ENCODE measurements at places on chromosomes 4 and X.

DNA sequence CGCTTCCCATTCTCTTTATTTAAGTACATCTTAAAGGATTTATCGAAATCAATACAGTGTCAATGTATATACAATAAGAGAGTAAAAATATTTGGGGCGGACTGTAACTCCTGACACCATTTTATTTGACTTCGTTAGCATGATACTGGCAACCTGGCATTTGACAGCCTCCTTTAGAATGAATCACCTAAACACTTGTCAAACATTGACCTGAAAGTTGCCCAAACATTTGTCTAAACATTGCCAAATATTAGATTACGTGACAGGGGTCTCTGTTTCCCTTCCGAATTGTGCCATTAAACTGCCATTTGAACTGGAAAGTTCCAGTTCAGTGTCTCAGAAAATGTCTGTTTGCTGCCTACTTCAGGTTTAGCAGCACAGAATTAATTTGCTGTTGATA, 20.8 kb upstream of the FAM9A start:
- no peak for DNase-seq

- peak; percentile 33 for DNase-seq
These were observed 6.0 kb downstream of the HMGN5 start for GRCh38 chrX:81195712-81196111.

DNA sequence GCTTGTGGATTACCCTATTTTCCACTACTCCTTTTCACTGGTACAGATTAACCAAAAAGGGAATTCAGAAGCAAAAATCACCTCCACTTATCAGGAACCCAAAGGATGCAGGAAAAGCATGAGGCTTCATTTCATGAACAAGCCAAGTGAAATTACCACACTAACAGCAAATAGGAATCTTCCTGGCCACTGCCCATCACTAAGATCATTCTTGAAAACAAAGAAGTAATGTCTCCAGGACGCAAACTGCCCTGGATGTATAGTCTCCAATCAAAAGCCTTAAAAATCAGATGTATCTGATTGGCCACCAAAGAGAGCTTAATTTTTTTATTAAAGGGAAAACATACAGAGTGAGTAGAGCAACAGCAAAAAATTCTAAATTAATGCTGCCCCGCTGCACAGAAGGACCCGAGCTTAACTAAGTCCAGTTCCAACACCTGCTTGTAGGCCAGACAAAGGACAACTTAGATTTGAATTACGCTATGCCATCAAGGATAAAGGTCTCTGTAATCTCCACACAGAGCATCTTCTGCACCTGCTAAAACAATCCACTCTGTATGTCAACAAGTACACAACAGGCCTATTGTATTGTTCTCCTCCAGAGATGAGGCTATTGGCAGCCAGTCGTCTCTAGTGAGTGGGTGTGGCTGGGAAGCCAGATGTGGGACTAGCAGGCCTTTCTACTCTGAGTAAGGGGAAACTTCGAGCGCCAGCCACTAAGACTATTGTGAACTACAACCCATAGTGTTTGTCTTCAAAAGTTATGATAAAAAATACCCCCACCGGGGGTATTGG, 12.4 kb downstream of the ZDHHC9 start:
- DNase-seq = no peak

DNA sequence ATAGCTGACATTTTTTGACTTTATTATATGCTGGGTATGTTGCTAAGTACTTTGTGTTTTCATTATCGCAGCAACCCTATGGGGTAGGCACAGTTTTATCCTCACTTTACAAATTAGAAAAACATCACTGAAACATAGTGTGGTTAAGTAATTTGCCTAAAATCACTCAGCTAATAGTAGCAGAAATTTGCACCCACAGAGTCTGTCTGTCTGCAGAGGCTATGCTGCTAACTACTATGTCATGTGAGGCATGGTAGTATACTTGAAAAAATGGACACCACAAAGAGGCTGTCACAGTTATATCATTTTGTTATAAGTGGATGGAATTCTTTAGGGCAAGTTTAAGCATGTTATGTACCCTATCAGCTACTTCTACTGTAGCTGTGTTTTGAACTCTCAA, 69.0 kb downstream of the STAG2 start:
- no peak for DNase-seq

- DNase-seq = no peak
These were observed 835 bp upstream of the NFKB1 start for GRCh38 chr4:102500352-102500695.

DNA sequence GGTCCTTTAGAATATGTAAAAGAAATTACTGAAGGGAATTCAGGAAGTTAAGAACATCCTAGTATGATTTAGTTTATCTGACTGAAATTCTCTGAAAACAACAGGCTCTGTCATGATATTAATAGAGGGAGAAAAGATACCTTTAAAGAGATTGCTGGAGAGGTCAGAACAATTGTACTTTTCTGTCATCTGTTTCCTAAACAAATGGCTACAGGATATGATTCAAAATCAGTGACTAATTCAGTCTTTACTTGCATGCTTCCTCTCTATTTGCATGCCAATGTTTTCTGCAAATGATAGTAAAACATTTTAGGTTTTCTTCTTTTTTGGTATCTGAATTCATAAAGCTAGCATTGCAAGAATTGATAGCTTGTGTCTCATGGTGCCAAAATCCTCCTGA, 616.7 kb upstream of the PCDH7 start:
- no peak for DNase-seq

GRCh38 chr4:81030061-81030980, at the start of gene BMP3:
Gene BMP3, plus strand, starts transcription at chr4:81030708. Its CDS starts 577 bp downstream, at chr4:81031285.
- peak; percentile 55 for DNase-seq

- DNase-seq = no peak
These were observed 9.4 kb upstream of the RPGR start for GRCh38 chrX:38336538-38337240.

- no peak for DNase-seq
These were observed 914.8 kb upstream of the GRIA3 start for GRCh38 chrX:122269243-122269781.

- DNase-seq = no peak
These were observed 171.9 kb downstream of the MAD2L1 start for GRCh38 chr4:119894650-119895208.

DNA sequence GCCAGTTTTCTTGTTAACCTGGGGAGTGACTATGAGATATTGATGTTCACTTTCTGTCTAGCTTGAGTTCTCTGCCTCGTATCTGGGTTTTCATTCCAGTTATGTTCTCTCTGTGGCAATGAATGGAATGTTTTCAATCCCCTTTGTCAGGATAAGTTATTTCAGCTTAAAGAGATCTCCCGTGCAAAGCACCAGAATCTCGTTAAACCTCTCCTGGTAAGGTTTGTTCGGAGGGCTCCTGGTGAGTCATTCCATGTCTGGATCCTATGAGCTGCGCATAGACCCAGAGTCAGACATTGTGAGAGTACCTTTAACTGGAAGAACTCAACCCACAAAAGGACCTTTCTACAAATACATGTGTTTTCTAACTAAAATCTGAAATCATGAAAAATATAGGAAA, 51.0 kb downstream of the KDR start:
- peak; percentile 95 for DNase-seq

GRCh38 chrX:13774696-13775095, 40.1 kb downstream of the OFD1 start:
- no peak for DNase-seq

DNA sequence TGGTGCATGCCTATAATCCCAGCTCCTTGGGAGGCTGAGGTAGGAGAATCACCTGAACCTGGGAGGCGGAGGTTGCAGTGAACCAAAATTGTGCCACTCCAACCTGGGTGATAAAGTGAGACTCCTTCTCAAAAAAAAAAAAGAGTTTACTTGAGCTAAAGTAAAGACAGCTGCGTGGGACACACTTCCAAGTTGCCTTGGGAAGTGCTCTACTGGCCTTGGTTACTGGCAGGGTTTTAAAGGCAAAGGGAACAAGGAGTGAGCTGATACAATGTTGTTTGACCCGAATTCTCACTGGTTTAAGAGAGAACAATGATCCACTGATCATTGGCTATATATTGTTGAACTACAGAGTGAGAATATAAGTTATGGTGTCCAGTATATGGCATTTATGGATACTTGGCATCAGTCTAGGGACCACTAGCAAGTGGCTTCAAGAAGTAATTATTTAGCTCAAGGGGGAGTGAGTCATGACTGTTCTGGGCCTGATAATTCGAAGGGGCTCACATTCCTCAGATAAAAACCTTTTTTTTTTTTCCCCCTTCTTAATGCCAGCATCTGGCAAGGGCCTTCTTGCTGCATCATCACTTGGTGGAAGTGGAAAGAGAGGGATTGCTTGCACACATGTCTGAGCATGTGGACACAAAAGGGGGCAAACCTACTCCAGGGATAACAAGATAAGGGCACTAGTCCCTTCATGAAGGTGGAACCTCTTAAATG, 32.3 kb downstream of the GRK4 start:
- DNase-seq = peak; percentile 41

- DNase-seq = no peak
These were observed 31.0 kb downstream of the UNC5C start for GRCh38 chr4:95517576-95518345.

DNA sequence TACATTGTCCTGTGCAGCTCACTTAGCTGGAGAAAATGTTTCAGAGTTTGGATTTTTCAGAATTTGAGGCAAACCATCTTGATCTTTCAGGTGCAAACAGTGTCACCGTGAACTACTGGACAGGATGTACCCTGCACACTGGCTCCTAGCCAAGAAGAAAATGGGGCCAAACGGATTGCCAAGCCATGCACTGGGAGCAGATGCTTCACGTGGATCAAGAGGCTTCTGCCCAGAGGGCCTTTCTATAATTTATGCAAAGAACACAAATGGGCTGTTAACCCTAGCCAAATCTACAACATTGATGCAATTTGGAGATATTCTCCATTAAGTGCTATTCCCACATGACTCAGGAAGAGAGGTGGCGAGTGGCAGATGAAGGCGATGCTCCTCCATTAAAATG, 46.9 kb upstream of the ATP8A1 start:
- no peak for DNase-seq

GRCh38 chrX:130083107-130083490, 27.2 kb downstream of the ELF4 start:
- DNase-seq = no peak

GRCh38 chrX:107734646-107735045, 40.9 kb downstream of the TSC22D3 start:
- no peak for DNase-seq

GRCh38 chr4:54098375-54098774, 1.6 kb upstream of the GSX2 start:
- no peak for DNase-seq

DNA sequence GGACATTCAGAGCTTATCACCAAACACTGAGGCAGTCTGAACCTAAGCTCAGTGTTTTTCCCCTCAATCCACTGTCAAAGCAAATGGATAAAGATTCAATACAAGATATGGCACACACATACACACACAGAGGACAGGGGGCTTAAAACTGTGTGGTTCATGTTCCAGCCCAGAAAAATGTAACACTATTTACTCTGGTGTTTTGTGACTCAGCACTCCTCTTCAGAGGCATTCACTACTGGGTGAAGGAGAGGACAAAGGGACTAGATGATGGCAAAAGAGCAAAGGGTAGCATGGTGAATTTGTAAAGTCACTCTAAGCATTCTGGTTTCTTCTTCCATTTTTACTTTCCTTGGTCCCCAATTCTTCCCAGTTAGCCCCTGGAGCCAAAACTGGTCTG, 120.3 kb downstream of the ARHGEF9 start:
- no peak for DNase-seq

DNA sequence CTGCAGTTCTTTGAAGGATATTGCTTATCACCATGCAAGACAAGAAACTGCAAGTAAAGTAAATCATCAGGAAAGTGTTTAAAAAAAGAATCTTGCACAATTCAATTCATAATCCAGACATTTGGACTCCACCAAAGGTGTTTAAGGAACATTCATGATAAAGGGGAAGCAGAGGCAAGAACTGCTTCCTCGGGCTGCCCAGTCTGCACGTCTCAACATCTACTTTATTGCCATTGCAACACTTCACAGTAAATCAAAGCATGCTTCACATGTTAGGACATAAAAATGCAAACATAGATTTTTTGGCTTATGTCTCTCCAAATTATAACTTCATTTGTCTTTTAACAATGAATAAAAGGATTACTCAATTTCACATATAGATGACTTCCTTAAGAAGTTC, 42.5 kb downstream of the MID1 start:
- DNase-seq = no peak

DNA sequence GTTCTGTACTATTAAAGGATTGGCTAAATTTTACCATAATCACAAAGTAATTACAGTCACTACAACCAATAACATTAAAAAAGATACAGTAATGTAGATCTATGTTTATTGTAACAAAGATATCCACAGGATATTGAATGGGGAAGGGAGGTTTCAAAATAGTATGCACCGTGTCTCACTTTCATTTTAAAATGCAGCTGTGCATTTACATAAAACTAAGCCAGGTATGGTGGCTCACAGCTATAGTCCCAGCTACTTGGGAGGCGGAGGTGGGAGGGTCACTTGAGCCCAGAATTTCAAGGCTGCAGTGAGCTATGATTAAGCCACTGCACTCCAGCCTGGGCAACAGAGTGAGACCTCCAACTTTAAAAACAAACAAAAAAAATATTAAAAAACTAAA, 8.5 kb downstream of the SRP72 start:
- no peak for DNase-seq

DNA sequence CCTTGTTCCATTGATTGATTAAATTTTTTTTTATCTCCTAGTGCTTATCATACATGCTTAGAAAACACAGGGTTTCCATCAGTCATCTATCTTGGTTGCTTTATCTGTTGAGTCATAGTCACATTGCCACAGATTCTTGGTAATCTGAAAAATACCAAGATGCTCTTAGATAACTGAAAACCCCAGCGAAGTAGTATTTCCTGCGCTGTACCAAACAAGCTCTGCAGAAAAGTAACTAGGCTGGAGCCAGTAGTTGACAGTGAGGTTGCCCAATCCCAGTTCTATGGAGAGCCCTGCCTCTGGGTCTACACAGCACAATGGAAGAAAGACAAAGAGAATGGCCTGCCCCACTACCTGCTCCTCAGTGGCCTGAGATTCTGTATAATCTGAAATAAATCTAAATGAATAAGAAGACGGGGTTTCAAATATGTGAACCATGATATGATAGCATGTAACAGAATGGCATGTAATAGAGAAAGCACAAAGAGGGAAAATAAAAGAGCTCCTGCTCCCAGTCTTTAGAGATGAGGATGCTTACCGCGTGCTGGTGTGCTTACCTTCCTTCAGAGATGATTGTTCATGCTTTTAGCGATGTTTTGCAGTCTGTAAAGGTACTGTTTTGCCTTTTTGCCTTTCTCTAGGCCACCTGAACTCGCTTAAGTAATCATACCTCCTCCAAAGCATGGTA, 55.3 kb upstream of the RAPGEF2 start:
- peak; percentile 40 for DNase-seq

- peak; percentile 5 for DNase-seq
These were observed 701.2 kb upstream of the LCORL start for GRCh38 chr4:18722748-18723191.

- no peak for DNase-seq
These were observed 20.0 kb downstream of the CEP44 start for GRCh38 chr4:174303687-174304086.

- DNase-seq = no peak
These were observed 115.0 kb downstream of the VCX3B start for GRCh38 chrX:8579602-8580001.

GRCh38 chrX:131845201-131845600, 177.9 kb upstream of the STK26 start:
- no peak for DNase-seq

GRCh38 chrX:16304751-16305150, 137.5 kb downstream of the MAGEB17 start:
- DNase-seq = no peak
